ENCODE measurements at places on chromosomes 7 and 10.

GRCh38 chr7:1744296-1745017, 74.4 kb downstream of the ELFN1 start:
- DNase-seq, result no peak

GRCh38 chr10:119976421-119976820, 83.9 kb downstream of the SEC23IP start:
- no peak for DNase-seq

DNA sequence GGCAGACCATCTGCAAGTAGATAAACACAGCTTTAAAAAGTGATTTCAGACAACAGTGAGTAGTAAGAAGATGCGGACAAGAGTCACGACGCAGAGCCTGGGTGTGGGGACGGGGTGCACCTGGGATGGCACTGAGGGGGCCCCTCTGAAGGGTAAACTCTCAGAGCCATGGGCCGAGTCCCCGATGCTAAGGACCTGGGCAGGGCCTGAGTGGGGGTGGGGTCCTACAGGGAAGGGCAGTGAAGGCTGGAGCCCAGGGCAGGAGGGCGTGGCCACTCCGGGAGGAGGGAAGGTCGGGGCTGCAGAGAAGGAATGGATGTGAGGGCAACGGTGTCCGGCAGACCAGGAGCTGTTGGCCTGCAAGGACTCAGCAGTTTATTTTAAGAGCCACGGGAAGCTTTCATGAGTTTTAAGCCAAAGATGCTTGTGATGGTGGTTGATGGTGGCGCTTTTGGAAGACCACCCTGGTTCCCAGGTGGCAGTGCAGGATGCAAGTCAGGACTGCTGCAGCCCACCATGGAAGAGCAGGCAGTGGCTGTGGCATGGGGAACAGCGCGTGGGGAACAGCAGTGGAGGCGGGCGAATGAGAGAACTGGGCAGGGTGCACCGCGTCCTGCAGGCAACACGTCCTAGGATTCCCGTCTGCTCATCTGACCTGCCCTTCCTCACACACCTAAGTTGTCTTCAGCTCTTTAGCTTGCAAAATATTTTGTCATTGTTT, 296.8 kb downstream of the DNAJB6 start:
- DNase-seq, result no peak

DNA sequence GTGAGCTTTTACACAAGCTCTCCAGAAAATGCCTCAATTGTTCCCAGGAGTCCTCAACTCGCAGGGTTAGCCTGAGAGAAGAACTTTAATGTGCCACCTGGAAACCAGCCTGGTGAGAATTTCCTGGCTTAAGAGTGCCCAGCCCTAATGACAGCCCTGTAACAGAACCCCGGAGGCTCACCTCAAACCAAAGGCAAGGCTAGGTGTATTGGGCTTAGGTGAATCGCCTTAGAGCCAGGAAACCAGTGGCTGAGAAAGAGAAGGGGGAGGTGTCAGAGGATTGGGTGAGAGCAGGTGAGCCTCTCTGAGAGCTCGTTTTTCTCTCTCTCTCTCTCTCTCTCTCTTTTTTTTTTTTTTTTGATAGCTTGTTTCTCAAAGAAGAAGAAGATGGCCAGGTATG, 7.3 kb downstream of the OCM2 start:
- no peak for DNase-seq

DNA sequence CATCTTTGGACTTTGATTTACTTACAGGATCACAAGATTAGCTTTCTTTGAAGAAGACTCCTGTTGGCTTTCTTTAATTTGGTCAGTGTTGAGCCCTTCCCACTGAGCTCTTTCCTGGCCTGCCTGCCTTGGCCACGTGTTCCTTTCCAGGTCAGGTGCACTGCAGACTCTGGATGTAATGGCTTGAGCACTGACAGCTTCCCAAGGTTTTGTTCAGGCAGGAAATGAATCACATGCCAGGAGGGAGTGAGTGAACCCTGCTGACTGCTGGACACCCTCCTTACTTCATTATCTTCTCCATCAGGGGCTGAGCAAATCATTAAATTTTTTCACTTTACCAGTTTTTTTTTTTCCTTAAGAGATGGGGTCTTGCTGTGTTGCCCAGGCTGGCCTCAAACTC, 29.8 kb downstream of the SNX10 start:
- no peak for DNase-seq

- peak; percentile 71 for DNase-seq
Observed at GRCh38 chr7:6453734-6454133, 6.0 kb upstream of the DAGLB start.

DNA sequence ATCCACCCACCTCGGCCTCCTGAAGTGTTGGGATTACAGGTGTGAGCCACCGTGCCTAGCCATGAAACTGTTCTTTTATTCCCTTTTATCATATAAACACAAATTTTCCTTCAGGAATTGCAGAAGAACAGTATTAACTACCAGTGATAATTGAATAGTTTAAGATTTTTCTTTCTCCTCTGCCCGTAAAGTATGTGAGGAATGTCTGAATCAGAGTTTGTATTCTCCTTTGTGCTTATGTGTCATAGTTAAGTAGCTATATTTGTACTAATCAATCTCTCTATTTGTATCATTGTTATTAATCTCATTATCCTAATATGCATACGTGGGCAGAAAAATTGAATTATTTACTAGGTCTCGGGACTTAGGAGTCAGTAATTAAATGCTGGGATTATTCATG, 83.6 kb downstream of the ZNF277 start:
- DNase-seq, result peak; percentile 64

GRCh38 chr7:26900251-26900650, 35.9 kb upstream of the SKAP2 start:
- DNase-seq, result no peak

DNA sequence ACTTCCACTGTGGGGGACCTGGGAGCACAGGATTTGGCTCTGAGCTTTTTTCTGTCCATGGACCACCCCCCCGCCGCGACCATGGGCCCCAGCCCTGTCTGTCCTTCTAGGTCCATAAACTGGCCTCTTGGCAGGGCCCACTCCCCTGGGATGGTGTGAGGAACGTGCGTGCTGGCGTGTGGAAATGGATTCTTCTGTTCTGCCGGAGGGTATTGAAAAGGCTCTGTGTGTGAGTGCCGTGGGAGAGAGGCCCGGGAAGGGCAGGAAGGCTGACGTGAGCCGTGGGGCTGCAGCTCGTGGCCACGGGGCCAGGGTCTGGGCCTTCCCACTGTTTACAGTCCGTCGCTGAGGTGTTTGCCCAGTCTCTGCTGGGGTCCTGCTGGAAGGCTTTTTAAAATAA, 123.7 kb downstream of the GRK5 start:
- no peak for DNase-seq

DNA sequence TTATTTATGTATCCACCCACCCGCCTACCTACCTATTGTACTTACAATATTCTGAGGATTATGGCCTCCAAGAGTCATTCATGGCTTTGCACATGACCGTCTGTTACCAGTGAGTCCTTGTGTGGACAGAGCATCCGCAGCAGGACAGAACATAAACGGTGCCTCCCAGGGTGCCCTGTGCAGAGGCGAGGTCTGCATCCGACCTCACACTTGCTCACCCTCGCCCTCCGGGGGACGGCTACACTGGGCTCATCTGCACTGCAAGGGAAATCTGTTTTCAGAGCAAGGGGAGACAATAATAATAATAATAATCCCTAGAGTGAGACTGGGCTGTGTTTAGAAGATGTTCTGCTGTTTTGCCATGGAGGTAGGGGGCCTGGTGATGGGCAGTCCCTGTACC, 29.8 kb downstream of the PFKP start:
- DNase-seq, result no peak

GRCh38 chr7:94567396-94567795, 57.8 kb downstream of the CASD1 start:
- no peak for DNase-seq

GRCh38 chr10:131815266-131816156, 85.3 kb upstream of the PPP2R2D start:
- no peak for DNase-seq

DNA sequence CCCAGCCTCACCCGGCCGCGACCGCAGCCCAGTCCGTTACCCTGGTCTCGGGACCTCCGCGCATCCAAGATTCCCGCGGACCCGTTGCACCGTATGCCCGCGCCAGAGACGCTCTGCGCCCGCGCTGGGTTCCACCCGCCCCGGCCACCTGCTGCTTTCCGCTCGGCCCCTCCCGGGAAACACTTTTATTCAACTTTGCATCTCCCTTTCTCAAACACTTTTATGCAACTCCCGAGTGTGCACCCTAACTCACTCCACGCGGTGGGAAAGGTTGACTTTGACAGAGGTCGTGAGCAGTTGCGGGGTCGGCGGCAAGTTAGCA, at the start of gene ODAD2:
Gene ODAD2, minus strand, starts transcription at position 126 of the 322 bp plus-strand sequence. CDS start 3,937 bp downstream, outside the sequence.
- DNase-seq, result no peak

DNA sequence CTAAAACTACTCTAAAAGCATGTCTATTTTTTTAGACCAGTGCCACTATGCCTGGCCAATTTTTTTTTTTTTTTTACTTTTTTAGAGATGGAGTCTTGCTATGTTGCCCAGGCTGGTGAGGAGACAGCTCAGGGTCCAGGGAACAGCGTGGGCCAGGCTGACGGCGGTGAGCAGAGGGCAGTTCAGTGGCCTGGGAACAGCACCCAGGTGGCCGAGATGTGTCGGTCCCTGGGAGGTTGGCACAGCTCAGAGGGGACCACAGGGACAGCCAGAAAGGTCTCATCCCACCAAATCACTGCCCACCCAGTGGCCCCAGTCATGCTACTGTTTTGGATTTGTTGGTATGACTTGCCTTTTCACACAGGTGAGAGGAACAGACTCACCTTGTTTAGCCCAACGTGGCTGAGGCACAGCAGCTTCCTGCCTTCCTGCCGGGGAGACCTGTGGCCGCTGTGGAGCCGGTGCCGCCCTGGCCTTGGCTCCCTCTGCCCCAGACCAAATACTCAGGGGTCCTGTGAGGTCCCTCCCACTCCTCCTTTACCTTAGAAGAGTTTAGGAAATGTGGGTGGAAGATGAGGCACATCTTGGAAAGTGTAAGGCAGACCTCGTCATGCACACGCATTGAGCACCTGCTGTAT, 109.6 kb downstream of the PTPRE start:
- DNase-seq, result no peak

DNA sequence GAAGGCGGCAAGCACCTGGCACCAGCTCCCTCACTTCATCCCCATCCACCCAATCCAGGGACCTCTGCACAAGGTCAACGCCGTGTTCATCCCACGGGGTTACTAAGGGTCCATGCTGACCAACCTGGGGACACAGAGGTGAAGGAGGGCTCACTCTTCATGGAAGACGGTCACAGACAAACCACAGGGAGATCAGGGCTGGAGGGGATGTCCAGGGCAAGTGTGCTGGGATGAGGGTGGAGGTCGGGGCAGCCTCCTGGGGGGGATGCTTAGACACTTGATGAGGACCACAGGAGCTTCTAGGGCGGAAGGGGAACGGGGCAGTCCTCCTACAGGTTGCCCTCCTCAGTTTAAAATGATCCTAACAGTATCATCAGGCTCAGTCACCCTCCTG, 46.7 kb downstream of the FAM53B start:
- no peak for DNase-seq

DNA sequence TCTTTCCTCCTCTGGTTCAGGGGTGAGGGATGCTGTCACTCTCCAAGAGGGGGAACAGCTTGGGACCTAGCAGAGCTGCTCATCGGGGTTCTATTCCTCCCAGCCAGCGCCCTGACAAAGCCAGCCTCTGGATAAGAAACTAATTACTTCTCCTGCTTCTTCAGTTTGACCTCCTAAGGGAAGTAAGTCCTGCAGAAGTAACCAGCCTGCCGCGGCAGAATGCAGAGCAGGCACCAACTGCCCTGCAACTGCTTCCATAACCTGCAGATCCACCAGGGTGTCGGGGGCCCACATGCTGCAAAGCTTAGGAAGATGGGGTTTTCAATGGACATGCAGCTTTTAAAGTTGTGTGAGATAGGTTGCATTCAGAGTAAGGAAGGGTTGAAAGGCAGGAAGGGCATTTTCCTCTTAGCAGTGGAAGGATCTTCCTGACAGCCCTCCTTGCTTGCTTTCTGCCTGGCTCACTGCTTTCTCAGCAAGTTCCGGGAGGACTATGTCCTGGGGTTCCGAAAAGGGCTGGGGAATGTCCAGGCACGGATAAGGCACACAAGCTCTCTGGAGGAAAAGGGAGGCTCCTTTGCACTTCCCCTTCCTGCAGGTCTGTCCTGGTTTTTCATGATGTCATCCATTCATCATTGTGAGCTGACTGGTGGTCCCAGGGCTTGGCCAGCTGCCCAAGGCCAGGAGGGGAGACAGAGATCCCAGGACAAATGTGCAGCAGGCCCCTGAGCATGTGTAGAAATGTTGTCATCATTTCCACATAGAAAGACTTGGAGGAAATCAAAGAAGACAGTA, 24.3 kb upstream of the CALU start:
- DNase-seq, result no peak

DNA sequence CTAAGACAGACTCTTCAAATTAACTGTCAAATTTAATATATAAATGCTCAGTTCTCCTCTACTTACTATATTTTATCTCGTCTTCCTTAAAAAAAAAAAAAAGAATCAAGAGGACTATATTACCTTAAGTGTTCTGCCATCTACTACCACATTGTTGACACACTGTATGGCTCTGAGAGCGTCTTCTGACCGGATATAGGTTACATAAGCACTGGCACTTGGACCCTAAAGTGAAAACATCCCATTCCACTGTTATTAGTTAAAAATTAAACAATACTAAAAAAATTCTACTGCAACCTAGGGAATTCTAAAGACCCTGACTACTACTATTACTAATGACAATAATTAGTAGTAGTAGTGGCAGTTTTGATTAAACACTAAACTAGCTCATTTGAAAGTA, 95.7 kb downstream of the CNOT4 start:
- DNase-seq, result no peak

- no peak for DNase-seq
Observed at GRCh38 chr7:151847136-151847535, 29.8 kb downstream of the PRKAG2 start.

DNA sequence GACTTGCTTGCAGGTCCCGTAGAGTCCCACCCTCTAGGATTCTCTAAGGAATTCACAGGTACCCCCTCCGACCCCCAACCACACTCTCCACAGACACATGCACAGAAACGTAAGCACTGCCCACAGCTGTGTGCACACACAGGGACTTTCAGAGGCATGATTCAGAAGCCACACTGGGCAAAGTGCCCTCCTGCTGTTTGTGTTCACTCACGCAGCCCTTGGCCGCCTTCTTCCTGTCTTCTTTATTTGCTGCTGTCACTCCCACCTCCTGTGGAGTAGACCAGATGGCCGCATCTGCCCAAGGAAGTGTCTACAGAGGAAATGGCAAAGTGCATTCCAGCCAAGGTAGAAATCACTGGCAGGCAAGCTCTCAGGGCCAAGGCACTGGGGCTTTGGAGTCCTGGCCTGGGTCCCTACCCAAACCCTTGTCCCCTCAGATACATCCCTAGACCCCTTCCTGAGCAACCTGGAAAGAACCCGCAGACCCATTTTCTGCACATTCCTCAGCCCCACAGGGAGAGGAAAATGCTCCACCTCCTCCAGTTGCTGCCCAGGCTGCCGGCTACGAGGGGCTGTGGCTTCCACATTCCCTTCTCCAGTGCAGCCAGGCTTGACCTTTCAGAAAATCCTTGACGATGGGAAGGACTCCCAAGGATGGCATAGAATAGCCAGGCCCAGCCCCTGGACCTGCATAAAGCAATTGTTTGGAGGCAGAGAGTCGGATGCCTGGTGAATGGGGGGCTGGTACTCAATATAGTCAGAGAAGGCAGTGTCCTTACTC, 21.6 kb upstream of the GIMAP8 start:
- peak; percentile 71 for DNase-seq

- no peak for DNase-seq
Observed at GRCh38 chr7:101589976-101590662, 39.0 kb downstream of the MYL10 start.

GRCh38 chr10:78181381-78182055, 147.9 kb downstream of the RPS24 start:
- no peak for DNase-seq

GRCh38 chr10:88347597-88348304, 235.4 kb downstream of the RNLS start:
- peak; percentile 5 for DNase-seq

- DNase-seq, result no peak
Observed at GRCh38 chr7:130962109-130962508, 228.1 kb upstream of the KLF14 start.

All from choroid plexus epithelial cell (primary cell).